ENCODE measurements at places on chromosomes 7 and 10. TPM values are rescaled to one million over a fixed set of nuclear protein-coding genes. Genes with fewer than 3 reads are reported as not detected.

Gene TMEM140
- polyA plus RNA-seq = 27.6 TPM

Gene NUTM2B
- polyA plus RNA-seq = 2.4 TPM

Gene ACTL6B
- polyA plus RNA-seq = 0.17 TPM

Gene LRRC18
- polyA plus RNA-seq = 0.17 TPM

Gene SPDYE18
- 1.5 TPM for polyA plus RNA-seq

Gene LFNG
- polyA plus RNA-seq = 44.4 TPM

Gene ZNF365
- polyA plus RNA-seq = 0.22 TPM

Gene SYPL1
- polyA plus RNA-seq = 110 TPM

Gene COPG2
- 60.7 TPM for polyA plus RNA-seq

Gene PMPCB
- 118 TPM for polyA plus RNA-seq

Gene LHPP
- 21.7 TPM for polyA plus RNA-seq

Gene ADCYAP1R1
- polyA plus RNA-seq = 0.79 TPM

Gene CPA2
- 0.61 TPM for polyA plus RNA-seq

Gene DHTKD1
- polyA plus RNA-seq = 34.6 TPM

Gene ATP5F1C
- 380 TPM for polyA plus RNA-seq

Gene C10orf62
- polyA plus RNA-seq = 0.29 TPM

Gene ASZ1
- polyA plus RNA-seq = 0.06 TPM

Gene KNDC1
- 5.1 TPM for polyA plus RNA-seq

Gene DNAJC12
- 15.2 TPM for polyA plus RNA-seq

Gene TMEM209
- 30.5 TPM for polyA plus RNA-seq

Gene GDF2
- polyA plus RNA-seq = not detected

Gene ABCB1
- polyA plus RNA-seq = 21.1 TPM

All from left renal cortex interstitium (tissue), 4 donors.